Natural killer cell treated with Interleukin-12 subunit alpha and Interleukin-12 subunit beta and Interleukin-15 and Interleukin-18, amount 100 ng/mL, for 72 hours (primary cell): ENCODE measurements at places on chromosomes 12 and 14. TPM values are rescaled to one million over a fixed set of nuclear protein-coding genes. Genes with fewer than 3 reads are reported as not detected.

- peaks cover 26% of the 10 kb centered on the region for H3K27me3 ChIP-seq
- no peak for DNase-seq
- no peaks in the 10 kb centered on the region for H3K36me3 ChIP-seq
- H3K27ac ChIP-seq: no peak overlapping the region
- H3K4me1 ChIP-seq: no peaks in the 10 kb centered on the region
Observed at GRCh38 chr14:94329857-94330256, 6.7 kb upstream of the SERPINA6 start.

GRCh38 chr14:70014406-70015095, 135.3 kb downstream of the SMOC1 start:
- H3K36me3 ChIP-seq: no peaks in the 10 kb centered on the region
- no peak overlapping the region for H3K4me3 ChIP-seq
- DNase-seq: no peak
- H3K27ac ChIP-seq: no peak overlapping the region
- peaks cover 27% of the 10 kb centered on the region for H3K27me3 ChIP-seq

DNA sequence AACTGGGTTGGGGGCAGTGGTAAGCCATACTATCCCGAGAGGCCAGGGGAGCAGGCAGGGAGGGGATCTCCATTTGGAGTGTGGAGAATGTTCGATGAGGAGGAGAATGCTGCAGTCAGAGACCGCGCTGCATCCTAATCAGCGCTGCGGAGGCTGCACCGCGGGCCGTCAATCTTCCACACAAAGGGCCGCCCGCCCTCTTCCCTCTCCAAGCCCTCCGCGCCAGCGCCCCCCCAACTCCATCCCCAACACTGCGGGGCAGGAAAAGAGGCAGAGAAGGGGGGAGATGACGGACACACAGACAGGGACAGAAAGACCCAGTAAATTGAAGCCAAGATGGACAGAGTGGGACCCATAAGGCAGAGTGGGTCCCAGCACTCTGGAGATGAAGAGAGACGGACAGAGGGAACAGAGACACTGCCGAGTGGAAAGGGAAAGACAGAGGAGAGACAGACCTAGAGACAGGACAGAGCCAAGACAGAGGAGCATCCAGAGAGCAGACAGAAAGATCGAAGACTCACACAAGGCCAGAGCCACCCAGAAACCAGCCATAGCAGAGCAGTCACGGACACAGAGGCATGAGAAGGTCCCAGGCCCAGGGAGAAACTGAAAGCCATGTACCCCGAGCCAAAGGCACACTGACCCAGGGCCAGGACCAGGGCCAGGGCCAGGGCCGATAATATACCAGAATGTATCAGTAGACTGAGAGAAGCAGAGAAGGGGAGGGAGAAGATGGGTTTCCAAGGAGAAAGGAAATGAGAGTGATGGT, 3.5 kb downstream of the CISTR start:
- H3K27ac ChIP-seq: no peak overlapping the region
- DNase-seq: no peak
- peaks cover 16% of the 10 kb centered on the region for H3K4me1 ChIP-seq

Gene PRKD1
- 0.61 TPM for total RNA-seq

Gene NELL2
- total RNA-seq: 1.6 TPM

Gene TMTC1
- not detected for total RNA-seq

Gene CFAP54
- 0.50 TPM for total RNA-seq
